Stimulated activated CD4-positive, alpha-beta T cell treated with anti-CD3 and anti-CD28 coated beads, TNF-alpha, amount 100 ng/mL, for 1 hour (primary cell): ENCODE measurements at places on chromosomes 12 and 14.

DNA sequence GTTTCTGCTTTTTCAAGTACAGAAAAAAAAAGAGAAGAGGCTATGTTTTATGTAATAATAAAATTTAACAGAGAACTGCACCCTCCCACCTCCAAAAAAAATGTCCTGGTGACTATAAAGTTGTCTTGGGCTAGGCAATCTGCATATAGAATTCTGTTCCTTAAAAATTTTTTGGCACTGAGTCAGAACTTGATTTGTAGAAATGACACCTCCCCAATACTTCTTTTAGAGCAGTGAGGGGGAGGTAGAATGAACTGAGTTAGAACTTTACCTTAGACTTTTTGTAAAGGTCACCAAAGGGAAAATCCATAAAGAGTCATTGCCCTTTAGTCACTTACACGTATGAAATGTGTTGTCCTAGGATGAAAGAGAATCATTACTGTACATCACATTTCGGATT, 80.0 kb downstream of the BTG1 start:
- no peak for DNase-seq

DNA sequence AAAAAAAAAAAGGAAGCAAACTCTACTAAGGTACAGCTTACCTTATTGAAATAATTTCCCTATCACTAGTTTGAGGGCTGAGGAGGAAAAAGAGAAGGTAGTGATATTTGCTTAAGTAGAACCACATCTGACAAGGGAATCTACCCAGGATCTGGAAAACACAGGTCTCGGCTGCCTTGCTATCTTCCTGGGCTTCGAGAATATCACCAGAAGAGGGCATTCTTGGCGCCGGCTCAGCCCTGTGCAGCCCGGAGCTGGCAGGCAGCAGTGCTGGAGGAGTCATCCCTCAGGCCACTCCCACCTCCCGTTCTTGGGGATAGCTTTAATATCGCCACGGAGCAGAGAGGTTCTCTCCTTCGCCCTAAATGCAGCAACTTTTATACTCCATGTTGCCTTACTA, 1181.2 kb downstream of the VRK1 start:
- peak; percentile 65 for DNase-seq

GRCh38 chr12:113109872-113110599, 25.5 kb downstream of the RASAL1 start:
- DNase-seq = no peak

- DNase-seq = no peak
Observed at GRCh38 chr12:67854351-67854750, 134.9 kb upstream of the IFNG-AS1 start.

DNA sequence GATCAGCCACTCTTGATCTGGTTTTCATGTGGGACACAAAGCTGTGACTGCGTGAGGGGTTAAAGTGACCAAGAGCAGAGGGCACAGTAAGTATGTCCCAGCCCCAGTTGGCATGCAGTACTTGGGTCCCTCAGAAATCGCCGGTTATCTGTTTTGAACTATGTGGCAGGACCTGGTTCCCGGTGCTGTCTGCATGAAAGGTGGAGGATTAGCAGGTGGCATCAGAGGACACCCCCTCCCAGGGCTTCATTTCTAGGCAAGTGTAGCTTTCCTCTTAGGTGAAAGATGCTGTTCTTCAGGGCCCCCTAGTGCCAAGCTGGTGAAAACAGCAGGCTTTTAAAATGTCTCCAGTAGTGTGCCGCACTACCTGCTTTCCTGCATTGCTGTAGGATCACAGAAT, 57.1 kb downstream of the ATG14 start:
- peak; percentile 27 for DNase-seq

DNA sequence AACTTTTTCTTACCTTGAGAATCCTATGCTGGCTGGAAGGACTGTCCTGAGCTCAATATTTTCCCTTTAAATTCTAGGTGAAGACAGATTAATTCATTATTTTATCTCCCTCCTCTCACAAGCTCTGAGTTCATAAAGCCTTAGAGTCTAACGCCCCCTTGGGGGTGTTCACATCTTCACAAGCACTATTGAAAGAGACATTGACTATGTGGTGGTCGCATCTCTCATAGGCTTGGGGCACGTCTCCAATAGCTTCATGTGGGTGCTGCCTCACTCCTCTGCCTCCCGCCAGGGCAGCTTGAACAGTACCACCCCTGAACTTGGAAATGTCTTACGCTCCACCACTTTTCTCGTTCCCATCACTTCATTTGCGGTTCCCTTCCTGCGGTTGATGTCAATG, 106.2 kb downstream of the UNC79 start:
- no peak for DNase-seq

- no peak for DNase-seq
Observed at GRCh38 chr12:93819050-93819491, 141.9 kb downstream of the CRADD start.

GRCh38 chr14:106268013-106268727, 741.8 kb downstream of the TMEM121 start:
- DNase-seq = peak; percentile 86

DNA sequence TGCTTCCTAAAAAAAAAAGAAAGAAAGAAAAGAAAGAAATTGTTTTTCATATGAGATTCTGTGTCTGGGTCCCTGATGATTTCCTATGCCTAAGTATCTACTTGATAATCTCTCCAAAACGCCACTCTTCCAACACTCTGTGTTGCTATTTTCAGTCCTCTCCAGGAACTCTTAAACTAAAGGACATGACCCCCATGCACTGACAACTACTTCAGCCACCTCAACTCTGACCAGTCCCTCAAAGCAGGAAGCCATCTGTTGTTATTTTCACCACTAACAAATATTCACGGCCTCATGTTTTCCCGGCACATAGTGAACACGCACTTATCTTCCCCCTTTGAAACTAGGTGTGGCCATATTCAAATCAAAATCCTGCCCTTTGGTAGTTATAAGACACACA, 259.3 kb downstream of the PPFIA2 start:
- no peak for DNase-seq

DNA sequence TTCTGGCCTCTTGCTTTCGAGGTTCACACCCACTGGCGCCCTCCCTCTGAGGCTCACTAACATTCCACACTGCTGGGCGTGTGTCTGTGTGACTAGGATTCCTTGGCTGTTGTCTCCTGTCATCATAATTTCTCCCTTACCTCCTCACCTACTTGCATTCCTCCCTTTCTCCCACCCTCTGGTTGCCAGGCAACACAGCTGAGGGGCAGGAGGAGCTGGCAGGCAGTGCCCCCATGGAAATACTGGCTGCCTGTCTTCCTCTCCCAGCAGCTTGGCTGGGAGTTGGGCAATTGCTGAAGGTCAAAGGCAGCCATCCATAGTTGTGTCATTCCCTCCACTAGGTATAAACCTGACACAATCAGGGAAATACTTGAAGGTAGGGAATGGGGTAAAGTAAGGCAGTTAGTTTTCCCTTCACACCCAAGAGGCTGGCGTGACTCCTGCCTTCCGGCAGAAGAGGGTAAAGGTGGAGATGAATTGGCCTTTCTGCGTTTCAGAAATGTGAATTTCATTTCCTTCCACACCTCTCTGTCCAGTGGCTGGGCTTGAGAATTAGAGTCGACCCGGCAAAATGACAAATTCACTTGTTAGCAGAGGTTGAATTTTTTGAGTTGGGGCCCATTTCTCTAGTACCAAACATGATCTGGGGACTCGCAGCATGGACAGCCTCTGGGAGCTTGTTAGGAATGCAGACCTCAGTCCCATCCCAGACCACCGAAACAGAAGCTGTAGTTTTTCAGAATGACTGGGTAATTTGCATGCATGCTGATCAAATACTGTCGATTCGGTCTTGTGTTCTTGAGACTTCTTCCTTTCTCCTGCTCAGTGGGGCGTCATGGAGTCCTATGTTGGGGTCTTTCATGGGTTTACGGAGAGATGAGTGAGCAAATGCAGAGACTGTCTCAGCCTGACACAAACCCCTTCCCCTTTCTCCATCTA, 24.3 kb upstream of the EMP1 start:
- no peak for DNase-seq

DNA sequence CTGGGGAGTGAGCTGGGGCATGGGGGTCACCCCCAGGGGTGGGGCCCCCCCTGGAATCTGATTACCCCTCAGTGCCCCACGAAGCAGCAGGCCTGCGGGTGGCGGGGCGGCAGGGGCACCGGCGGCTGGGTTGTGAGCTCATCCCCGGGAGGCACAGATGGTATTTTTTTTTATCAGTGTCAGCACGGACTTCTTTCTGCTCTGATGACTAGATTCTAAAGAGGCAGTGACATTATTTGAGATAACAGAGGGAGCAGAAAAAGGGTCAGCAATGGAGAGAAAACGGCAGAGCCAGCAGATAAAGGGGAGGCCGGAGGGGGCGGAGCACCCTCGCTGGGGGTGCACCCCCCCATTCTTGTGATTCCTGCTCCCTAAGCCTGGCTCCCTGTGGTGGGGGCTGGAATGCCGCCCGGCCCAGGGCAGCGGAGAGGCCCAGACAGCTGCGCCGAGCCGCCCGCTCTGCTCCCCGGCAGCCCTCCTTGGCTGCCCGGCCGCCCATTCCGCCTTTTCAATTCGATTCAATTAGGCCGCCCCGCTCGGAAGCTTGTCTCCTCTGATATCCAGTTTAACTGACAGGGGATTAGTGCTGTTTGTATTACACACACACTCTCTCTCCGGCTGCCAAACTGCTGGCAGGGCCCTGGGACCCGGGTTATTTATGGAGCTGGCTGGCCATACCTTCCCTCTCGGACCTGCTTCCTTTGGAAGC, 32.9 kb downstream of the MVK start:
- DNase-seq = no peak

DNA sequence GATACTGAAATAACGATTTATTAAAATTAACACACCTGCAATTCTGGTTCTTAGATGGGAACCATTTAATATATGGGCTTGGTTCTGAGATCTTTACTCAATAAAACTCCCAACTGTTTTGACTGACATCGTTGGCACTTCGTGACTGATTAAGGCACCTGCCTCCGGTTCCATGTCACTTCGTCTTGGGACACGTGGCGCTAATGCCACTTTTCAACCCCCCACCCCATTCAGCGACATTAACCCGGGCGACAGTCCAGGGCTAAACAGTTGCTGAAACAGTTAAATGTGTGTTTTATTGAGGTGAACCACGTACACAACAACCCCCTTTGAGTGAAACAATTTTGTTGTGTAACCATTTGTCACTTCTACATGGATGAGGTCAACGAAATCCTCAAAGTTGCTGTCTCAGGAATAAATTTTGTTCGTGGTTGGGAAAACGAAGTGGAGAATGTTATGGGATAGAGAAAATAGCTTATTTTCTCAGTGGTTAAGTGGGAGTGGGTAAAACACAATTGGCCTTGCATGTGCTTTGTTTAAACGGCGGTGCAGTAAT, 9.9 kb upstream of the SLC38A2 start:
- DNase-seq = no peak

DNA sequence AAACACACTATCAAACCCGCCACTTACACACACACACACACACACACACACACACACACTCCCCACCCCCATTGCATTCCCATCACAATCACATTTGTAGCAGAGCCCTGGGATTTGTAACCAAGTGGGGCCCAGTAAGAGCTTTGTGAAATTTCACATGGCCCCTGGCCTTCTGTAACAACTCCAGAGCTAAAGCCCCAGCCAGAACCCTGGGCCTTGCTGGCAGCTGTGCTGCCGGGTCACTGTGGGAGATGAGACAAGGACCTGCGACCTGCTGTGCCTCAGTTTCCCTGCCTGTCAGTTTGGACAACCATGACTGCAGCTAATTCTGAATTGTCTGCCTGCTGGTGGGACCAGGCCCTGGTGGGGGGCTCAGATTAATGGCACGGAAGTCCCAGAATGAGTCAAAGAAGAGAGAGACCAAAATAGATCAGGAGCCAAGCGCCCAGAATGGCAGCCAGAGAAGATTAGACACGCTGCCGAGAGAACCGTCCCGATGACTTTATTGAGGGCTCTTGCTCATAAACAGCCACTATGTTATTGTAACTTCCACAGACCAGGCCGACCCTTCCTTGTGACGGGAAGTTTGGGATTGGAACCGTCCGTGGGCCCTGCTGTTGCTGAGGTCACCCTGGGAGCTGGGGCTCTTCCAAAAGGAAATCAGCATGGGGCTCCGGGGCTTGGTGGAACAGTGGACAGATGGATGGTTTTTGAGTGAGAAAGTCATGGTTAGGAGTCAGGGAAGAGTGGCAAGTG, 123.1 kb downstream of the ZFP36L1 start:
- DNase-seq = no peak

GRCh38 chr12:48067250-48067938, 38.5 kb downstream of the SENP1 start:
- DNase-seq = no peak

- DNase-seq = no peak
Observed at GRCh38 chr12:120498870-120499515, 3.1 kb downstream of the DYNLL1 start.

GRCh38 chr12:62606654-62607053, 140.0 kb downstream of the MON2 start:
- no peak for DNase-seq

GRCh38 chr12:103139876-103140275, 182.4 kb downstream of the ASCL1 start:
- no peak for DNase-seq

GRCh38 chr14:33465846-33466700, 484.8 kb downstream of the EGLN3 start:
- no peak for DNase-seq

- DNase-seq = no peak
Observed at GRCh38 chr12:72610342-72610741, 338.2 kb downstream of the TRHDE start.

DNA sequence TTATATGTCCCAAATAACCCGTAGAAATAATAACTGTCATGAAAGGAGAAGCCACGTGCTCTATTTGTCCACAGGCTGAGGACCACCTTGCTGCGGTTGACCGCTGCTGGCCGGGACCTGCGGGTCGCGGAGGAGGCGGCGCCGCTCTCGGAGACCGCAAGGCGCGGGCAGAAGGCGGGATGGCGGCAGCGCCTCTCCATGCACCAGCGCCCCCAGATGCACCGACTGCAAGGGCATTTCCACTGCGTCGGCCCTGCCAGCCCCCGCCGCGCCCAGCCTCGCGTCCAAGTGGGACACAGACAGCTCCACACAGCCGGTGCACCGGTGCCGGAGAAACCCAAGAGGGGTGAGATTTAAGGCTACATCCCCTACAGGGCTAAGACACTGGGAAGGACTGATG, 21.0 kb downstream of the RPGRIP1 start:
- no peak for DNase-seq

DNA sequence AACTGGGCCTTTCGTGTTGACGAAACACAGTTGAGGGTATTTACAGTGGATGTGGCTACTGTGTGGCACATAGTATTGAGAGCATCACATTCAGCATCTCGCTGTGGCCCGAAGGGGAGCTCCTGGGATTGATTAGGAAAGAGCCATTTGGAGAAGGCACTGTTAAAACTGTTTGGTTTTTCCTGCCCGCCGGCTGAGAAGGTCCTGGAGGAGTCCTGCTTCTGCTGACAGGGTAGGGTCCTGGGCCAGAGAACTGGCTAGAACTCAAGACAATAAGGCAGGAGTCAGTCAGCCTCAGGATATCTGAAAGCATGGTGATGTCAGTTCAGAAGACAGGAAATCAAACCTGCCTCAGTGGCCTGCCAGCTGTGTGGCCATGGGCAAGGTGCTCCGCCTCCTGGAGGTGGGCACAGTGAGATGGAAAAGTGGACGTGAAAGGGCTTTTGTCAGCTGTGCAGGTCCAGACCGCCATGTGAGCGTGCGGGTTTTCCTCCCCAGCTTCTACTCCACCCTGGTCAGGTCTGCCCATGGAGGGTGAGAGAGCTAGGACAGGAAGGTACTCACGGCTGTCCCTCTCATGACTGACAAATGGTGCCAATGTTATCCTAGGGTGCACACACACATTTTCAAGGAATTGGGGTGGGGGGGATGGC, 92.3 kb downstream of the NTF3 start:
- DNase-seq = no peak
